ENCODE measurements at places on chromosomes 12 and 14. TPM values are rescaled to one million over a fixed set of nuclear protein-coding genes. Genes with fewer than 3 reads are reported as not detected.

SDSL gene
- total RNA-seq: 9.1 TPM

NKX2-1 gene
- 0.11 TPM for total RNA-seq

NR1H4 gene
- not detected for total RNA-seq

KRT6C gene
- not detected for total RNA-seq

DLK1 gene
- 44.2 TPM for total RNA-seq

SIX6 gene
- total RNA-seq: not detected

PRB2 gene
- not detected for total RNA-seq

NDRG2 gene
- 37.4 TPM for total RNA-seq

NTN4 gene
- total RNA-seq: 0.13 TPM

WASHC4 gene
- 25.4 TPM for total RNA-seq

YY1 gene
- total RNA-seq: 76.9 TPM

NOVA1 gene
- not detected for total RNA-seq

DNAJC22 gene
- total RNA-seq: 0.62 TPM

DNA sequence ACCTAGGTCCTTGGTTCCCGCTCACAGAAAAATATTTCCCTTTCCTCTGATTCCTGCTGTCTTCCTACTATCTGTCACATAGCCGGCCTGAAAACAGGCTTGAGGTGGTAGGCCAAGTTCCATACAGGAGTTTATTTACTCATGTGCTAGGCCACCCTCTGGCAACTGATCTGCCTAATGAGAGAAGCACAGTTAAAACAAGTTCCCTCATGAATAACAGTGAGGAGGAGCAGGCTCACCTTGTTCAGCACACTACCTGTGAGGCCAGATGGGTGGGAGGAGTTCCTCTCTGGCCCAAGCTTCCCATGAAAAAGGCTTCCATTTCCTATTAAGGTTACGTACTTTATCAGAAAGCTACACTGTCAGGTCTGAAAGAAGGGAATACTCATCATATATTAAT, 206.0 kb downstream of the MYRFL start:
- no peaks in the 10 kb centered on the region for H3K27me3 ChIP-seq
- H3K36me3 ChIP-seq: no peaks in the 10 kb centered on the region
- DNase-seq: no peak
- no peaks in the 10 kb centered on the region for H3K4me1 ChIP-seq
- no peak overlapping the region for H3K4me3 ChIP-seq

- H3K4me1 ChIP-seq: no peaks in the 10 kb centered on the region
- H3K27ac ChIP-seq: no peak overlapping the region
- no peak overlapping the region for H3K4me3 ChIP-seq
- no peaks in the 10 kb centered on the region for H3K27me3 ChIP-seq
- DNase-seq: no peak
These were observed 8.7 kb downstream of the CLEC7A start for GRCh38 chr12:10121278-10121677.

- H3K27me3 ChIP-seq: no peaks in the 10 kb centered on the region
- no peak overlapping the region for H3K4me3 ChIP-seq
- no peaks in the 10 kb centered on the region for H3K4me1 ChIP-seq
- H3K36me3 ChIP-seq: peaks cover 99% of the 10 kb centered on the region
These were observed 8.3 kb downstream of the SLC38A2 start for GRCh38 chr12:46364300-46364696.

DNA sequence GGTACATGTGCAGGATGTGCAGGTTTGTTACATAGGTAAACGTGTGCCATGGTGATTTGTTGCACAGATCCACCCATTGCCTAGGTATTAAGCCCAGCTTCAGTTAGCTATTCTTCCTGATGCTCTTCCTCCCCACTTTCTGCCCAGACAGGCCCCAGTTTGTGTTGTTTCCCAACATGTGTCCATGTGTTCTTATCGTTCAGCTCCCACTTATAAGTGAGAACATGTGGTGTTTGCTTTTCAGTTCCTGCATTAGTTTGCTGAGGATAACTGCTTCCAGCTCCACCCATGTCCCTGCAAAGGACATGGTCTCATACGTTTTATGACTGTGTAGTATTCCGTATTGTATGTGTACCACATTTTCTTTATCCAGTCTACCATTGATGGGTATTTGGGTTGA, 251.7 kb upstream of the NOVA1 start:
- no peak overlapping the region for H3K27ac ChIP-seq
- no peak overlapping the region for H3K4me3 ChIP-seq
- no peaks in the 10 kb centered on the region for H3K27me3 ChIP-seq
- no peak for DNase-seq
- no peaks in the 10 kb centered on the region for H3K36me3 ChIP-seq

DNA sequence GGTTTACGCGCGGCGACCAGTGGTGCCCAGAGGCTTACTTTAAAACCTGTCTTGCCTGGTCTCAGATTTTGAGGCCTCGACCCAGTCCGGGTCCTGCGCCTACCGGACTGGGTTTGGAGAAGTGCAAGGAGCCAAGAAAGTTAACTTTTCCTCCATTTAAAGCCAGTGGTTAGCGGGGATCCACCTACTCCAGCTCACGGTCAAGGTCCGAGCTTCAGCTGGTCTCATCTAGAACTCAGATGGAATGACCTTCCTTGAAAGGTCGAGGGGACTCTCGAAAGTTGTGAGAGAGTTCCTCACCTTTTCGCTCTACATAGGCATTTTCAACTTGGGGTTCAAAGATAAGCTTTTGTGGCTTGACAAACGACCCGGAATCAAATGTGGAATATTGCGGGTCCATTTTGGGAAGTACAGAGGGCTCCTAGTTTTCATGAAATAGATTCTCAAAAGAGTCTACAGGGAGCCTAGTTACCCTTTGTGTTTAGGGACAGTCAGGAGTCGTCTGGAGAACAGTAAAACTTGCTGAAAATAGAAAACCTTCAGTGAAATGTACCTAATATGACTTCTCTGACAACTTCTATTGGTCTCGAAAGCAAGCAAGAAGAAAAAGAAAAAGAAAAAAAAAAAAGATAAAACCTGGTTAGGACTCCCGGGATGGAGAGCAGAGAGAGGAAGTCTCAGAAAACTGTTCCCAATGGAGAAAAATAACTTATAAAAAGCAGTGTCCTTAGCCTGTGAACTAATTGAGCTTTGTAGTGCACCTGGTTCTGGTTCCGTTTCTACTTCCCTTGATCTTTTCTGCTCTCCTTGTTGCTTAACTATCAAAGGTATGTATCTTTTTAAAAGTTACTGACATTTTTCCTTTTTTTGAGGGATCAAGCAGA, 1.4 kb downstream of the KCNMB4 start:
- no peak overlapping the region for H3K27ac ChIP-seq
- no peaks in the 10 kb centered on the region for H3K36me3 ChIP-seq
- H3K4me1 ChIP-seq: peaks cover 7% of the 10 kb centered on the region
- peaks cover 8% of the 10 kb centered on the region for H3K27me3 ChIP-seq

- no peaks in the 10 kb centered on the region for H3K36me3 ChIP-seq
- peak; percentile 72 for DNase-seq
- no peak overlapping the region for H3K4me3 ChIP-seq
- no peaks in the 10 kb centered on the region for H3K27me3 ChIP-seq
These were observed 12.2 kb upstream of the SPTB start for GRCh38 chr14:64891839-64892375.

DNA sequence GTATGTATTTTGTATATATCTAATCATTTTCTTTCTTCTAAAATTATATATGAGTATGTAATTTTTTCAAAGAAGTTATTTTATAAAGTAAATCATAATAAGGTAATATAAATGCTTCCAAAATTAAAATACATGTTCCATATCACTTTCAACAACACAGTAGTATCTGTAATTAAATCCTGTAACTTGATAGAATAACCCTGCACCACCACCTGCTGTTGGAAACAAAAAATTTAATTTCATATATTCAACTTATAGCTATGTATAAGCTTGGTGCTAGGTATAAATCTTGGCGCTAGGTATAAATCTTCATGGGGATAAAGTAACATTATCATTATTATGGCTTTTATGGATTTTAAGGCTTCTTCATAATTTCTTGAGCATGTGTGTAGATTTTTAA, 149.7 kb upstream of the DCN start:
- H3K27me3 ChIP-seq: no peaks in the 10 kb centered on the region
- H3K4me3 ChIP-seq: no peak overlapping the region
- H3K4me1 ChIP-seq: no peaks in the 10 kb centered on the region

DNA sequence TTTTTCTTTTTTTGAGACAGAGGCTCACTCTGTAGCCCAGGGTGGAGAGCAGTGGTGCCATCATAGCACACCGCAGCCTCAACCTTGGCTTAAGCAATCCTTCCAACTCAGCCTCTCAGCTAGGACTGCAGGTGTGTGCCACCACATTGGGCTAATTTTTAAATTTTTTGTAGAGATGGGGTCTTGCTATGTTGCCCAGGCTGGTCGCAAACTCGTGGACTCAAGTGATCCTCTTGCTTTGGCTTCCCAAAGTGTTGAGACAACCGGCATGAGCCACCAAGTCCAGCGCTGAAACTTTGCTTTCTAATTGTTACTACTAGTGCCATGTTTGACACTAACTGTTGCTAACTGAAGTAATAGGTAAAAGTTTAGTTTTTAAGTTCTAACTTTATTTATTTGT, 8.0 kb downstream of the RNF10 start:
- no peak overlapping the region for H3K27ac ChIP-seq
- DNase-seq: no peak
- H3K27me3 ChIP-seq: no peaks in the 10 kb centered on the region
- H3K4me3 ChIP-seq: no peak overlapping the region

GRCh38 chr12:120227233-120228040, 26.5 kb upstream of the RPLP0 start:
- no peaks in the 10 kb centered on the region for H3K27me3 ChIP-seq
- no peak overlapping the region for H3K4me3 ChIP-seq
- DNase-seq: no peak
- H3K36me3 ChIP-seq: peaks cover 30% of the 10 kb centered on the region
- peaks cover 64% of the 10 kb centered on the region for H3K4me1 ChIP-seq
- no peak overlapping the region for H3K27ac ChIP-seq

- H3K27ac ChIP-seq: no peak overlapping the region
- H3K36me3 ChIP-seq: no peaks in the 10 kb centered on the region
- no peaks in the 10 kb centered on the region for H3K4me1 ChIP-seq
- H3K27me3 ChIP-seq: no peaks in the 10 kb centered on the region
These were observed 25.5 kb upstream of the RASSF8 start for GRCh38 chr12:25932971-25933370.

- H3K27ac ChIP-seq: no peak overlapping the region
- no peak for DNase-seq
- no peaks in the 10 kb centered on the region for H3K36me3 ChIP-seq
- no peaks in the 10 kb centered on the region for H3K4me1 ChIP-seq
These were observed 11.4 kb upstream of the NOPCHAP1 start for GRCh38 chr12:104974626-104975290.

GRCh38 chr12:104462931-104463339, 6.2 kb downstream of the CHST11 start:
- no peak overlapping the region for H3K4me3 ChIP-seq
- no peaks in the 10 kb centered on the region for H3K27me3 ChIP-seq
- H3K4me1 ChIP-seq: peaks cover 74% of the 10 kb centered on the region
- no peak for DNase-seq
- peaks cover 10% of the 10 kb centered on the region for H3K36me3 ChIP-seq

GRCh38 chr12:94941440-94941862, 62.0 kb downstream of the NDUFA12 start:
- peaks cover 4% of the 10 kb centered on the region for H3K4me1 ChIP-seq
- DNase-seq: peak; percentile 21
- H3K27me3 ChIP-seq: peaks cover 6% of the 10 kb centered on the region
- no peak overlapping the region for H3K27ac ChIP-seq
- H3K4me3 ChIP-seq: no peak overlapping the region

DNA sequence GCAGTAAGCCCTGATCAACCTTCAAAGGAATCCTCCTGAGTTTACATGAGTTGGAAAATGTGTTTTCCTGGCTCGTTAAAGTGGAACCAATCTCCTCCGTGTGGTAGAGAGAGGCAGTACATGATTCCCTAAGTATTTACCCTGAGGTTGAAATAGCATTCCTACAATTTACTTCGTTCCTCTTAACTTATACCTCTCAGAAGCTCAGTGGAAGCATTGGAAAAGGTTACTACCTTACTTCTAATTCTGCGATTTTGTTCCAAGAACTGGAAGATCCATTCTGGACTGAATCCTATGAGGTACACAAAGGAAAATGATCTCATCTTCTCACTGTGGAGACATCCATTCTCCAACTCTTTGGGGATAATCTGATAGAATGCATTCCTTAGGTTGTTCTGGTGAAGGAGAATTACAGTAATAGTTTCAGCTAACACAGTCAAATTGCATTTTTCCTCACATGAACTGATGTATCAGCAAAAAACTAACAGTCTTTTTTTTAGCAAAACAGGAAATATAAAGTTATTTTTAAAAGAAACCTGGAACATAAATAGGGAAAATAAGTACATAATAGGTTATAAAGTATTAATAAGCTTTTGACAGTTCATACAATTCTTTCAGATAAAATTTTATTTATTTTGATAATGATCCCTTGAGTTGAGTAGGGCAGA, 475.6 kb downstream of the PDZRN4 start:
- H3K27me3 ChIP-seq: no peaks in the 10 kb centered on the region
- no peak overlapping the region for H3K27ac ChIP-seq
- H3K36me3 ChIP-seq: no peaks in the 10 kb centered on the region
- DNase-seq: no peak
- H3K4me3 ChIP-seq: no peak overlapping the region

GRCh38 chr12:90090929-90091651, 382.5 kb upstream of the ATP2B1 start:
- H3K36me3 ChIP-seq: no peaks in the 10 kb centered on the region
- H3K4me1 ChIP-seq: no peaks in the 10 kb centered on the region
- no peak for DNase-seq
- no peaks in the 10 kb centered on the region for H3K27me3 ChIP-seq
- H3K4me3 ChIP-seq: no peak overlapping the region

DNA sequence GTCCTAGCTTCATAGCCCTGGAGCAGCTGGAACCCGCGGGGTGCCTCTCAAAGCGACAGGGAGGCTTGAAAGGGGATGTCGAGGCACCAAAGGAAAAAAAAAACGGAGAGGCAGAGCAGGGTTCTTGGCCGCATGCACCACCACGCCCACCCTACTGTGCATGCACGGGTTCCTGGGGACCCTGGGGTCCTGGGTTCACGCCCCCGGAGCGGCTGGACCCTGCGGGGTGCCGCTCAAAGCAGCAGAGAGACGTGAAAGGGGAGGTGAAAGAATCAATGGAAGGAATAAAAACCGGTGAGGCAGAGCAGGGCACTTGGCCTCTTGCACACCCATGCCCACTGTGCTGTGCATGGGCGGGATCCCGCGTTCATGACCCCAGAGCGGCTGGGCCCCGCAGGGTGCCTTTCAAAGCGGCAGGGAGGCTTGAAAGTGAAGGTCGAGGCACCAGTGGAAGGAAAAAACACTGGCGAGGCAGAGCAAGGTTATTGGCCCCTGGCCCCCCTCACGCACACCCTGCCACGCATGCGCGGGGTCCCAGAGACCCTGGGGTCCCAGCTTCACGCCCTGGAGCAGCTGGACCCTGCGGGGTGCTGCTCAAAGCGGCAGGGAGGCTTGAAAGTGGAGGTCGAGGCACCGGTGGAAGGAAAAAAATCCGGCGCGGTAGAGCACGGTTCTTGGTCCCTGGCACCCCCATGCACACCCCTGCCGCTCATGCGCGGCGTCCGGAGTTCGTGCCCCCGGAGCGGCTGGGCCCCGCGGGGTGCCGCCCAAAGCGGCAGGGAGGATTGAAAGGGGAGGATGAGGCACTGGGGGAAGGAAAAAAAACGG, 318.5 kb downstream of the ALG10 start:
- DNase-seq: no peak
- no peak overlapping the region for H3K27ac ChIP-seq
- no peaks in the 10 kb centered on the region for H3K36me3 ChIP-seq
- H3K4me1 ChIP-seq: peaks cover 100% of the 10 kb centered on the region

Measured in K562 (cell line).